GOT3 (cell line): ENCODE measurements at places on chromosomes 6 and 20.
A peak's percentile ranks its signal among the peaks of the same experiment; 100 is the strongest.

DNA sequence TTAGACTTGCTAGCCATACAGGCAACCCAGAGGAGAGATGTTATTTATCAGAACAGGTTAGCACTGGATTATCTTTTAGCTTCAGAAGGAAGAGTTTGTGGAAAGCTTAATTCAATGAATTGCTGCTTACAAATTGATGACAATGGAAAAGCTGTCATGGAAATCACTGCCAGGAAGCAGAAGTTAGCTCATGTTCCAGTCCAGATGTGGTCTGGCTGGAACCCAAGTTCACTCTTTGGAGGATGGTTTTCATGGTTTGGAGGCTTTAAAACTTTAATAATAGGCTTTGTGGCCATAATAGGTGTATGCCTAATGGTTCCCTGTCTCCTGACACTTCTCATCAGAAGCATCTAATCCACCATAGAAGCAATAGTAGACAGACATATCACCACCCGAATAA, 699.0 kb downstream of the PHF3 start:
- DNase-seq: no peak

DNA sequence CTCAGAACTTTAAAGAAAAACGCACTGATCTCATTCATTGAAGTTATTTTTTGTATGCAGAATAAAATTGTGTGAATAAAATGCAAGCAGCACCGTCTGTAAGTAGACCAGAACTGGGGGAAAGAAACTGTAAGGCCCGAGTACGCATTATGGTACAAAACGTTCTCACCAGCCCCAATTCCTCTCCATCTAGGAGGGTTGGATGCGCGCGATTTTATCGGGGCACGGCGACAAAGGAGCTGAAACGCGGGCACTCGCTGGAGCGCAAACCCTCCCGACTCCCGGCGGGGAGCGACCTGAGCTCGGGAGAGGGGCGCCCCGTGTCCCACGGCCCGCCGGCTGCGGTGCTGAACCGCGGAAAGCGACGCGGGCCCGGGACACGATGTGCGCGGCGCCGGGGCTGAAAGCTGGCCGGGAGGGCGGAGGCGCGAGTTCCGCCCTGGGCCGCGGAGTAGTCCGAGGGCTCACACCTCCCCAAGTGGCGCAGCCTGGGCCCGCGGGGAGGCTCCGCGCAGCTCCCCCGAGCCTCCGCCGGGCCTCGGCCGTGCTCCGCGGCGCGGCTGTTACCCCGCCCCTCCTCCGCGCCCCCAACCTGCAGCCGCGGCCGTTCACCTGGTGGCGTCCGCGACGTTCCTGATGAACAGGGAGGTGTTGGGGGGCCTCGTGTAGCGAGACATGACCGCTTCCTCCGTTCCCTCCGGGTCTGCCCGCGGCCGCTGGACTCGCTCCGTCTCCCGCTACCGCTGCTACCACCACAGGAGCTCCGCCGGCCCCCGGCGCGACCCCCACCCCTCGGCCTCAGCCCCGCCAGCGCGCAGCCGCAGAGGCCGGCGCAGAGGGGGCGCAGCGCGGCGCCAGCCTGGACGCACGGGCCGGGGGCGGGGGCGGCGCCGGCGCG, at the start of gene SRSF12:
TSS of gene SRSF12 (minus strand) at position 861 of the 898 bp plus-strand sequence. CDS start at position 677, 184 bp downstream.
- DNase-seq: peak; percentile 21

DNA sequence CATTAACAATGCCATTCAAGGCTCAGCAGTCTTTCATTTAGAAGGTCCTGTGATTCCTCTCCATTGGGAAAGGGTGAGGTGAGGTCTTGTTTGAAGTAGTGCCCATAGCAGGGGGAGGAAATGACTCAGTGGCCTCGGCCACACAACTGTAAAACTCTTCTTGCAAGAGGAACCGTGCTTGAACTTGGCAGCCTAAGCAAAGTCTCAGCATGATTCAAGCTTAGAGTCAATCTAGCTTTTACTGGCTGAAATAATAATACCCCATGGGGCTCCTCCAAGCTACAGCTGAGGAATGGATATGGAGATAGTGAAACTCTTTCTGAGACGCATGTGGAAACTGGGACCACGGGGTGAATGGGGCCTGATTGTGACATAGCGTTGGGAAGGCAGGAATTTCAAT, 428.2 kb downstream of the BMP2 start:
- DNase-seq: peak; percentile 59

DNA sequence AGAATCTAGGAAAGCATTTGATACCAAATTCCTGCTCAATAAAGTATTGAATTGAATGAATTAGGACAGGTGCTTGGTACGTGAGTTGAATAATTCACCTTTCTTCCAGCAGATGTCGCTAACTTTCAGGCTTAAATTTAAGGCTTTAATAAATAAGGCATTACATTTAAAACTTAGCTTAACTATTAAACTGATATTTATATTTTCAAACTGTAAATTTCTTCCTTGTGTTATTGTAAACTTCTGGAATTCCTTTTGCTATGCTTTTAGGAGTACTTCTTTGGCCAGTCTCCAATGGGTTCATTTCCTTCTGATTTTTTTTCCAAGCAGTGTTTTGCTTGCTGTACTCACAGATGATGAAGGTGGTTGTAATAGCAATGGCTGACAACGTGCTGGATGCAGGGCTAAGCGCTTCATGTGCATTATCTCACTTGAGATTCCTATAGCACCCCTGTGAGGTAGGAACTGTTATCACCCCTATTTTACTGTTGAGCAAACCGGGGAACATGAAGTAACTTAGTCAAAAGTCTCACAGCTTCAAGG, 71.3 kb upstream of the SLC2A12 start:
- DNase-seq: no peak

- no peak for DNase-seq
These were observed 253.1 kb downstream of the ADGB start for GRCh38 chr6:146851837-146852236.

GRCh38 chr6:33800248-33800969, 3.4 kb downstream of the MLN start:
- no peak for DNase-seq

GRCh38 chr20:51562027-51562331, 19.5 kb upstream of the NFATC2 start:
- DNase-seq: no peak

- DNase-seq: no peak
These were observed 167.2 kb upstream of the KCNG1 start for GRCh38 chr20:51189814-51190782.

- no peak for DNase-seq
These were observed 68.1 kb upstream of the TXNDC5 start for GRCh38 chr6:7978736-7979135.

GRCh38 chr20:47814632-47815415, 29.5 kb upstream of the SULF2 start:
- no peak for DNase-seq

DNA sequence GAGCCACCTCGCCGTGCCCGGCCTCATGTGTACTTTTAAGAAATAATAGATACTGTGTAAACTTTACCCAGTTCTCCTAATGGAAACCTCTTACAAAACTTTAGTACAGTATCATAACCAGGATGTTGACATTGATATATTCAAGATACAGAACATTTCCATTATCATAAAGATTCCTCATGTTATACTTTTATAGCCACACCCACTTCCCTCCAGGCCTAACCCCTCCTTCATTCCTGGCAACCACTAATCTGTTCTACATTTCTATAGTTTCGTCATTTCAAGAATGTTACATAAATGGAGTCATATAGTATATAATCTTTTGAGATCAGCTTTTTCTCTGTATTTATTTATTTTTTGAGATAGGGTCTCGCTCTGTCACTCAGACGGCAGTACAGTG, 52.6 kb upstream of the SALL4 start:
- no peak for DNase-seq

GRCh38 chr20:61520893-61521460, 268.9 kb downstream of the CDH4 start:
- DNase-seq: no peak

DNA sequence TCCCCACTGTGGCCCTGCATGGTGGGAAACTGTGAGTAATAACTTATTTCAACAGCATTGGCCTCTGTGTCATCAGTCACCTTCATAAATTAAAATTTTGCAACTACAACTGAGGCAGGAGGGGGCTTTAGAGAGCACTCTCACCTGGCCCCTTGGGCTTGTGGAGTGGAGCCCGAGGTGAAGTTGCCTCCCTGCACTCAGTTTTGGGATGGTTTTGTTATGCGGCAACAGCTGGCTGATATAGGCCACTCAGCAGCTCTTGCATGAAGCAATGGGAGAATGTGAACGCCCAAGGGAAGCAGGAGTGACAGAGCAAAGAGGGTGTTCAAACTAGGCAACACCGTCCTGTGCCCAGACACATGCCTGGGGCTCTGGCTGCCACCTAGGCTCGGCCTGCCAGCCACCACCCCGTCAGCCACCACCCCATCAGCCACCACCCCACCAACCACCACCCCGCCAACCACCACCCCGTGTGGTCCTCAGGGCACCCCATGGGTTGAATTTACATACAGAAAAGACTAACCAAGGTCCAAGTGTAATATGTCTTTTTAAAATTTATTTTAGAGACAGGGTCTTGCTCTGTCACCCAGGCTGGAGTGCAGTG, 4.3 kb upstream of the GFRA4 start:
- DNase-seq: no peak

DNA sequence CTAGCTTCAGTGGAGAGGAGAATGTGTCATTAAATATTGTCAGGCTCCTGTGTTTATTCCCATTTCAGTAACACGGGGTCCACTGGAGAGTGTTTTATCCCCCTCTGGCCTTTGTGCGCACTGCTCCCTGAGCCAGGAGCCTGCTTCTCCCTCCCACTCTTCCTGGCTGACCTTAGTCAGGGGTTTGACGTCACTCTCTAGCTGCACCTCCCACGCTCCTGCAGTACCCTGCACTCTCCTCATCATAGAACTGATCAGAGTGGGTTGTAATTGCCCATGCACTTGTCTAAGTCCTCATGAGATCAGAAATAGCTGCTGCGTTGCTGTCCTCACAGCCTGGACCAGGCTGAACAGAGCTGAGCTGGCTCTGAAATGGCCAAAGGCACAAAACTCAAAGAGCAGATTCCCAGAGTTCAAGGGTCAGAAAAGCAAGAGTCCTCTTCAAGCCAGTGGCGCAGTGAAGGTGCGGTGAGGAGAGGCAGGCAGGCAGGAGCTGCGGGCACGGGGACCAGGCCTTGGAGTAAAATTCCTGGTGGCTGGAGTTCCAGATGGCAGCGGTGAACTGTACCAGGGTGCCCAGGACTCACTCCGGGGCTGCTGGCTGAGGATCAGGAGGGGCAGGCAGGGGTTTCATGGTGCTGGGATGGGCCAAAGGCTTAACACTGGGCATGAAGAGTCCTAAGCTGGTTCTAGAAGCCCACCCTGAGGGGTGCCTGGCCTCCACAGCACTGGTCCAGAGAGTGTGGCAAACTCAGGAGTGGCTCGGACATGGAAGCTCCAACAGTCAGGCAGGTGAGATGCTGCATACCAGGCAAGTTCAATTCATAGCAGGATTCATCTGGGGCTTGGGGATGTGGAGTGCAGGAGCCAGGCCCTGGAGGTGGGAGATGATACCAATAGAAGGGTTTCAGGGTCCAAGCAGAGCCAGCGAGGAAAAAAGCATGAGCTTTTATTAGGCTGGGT, 170.9 kb downstream of the SCP2D1 start:
- no peak for DNase-seq

- DNase-seq: no peak
These were observed 8.5 kb upstream of the PBOV1 start for GRCh38 chr6:138226700-138227315.

DNA sequence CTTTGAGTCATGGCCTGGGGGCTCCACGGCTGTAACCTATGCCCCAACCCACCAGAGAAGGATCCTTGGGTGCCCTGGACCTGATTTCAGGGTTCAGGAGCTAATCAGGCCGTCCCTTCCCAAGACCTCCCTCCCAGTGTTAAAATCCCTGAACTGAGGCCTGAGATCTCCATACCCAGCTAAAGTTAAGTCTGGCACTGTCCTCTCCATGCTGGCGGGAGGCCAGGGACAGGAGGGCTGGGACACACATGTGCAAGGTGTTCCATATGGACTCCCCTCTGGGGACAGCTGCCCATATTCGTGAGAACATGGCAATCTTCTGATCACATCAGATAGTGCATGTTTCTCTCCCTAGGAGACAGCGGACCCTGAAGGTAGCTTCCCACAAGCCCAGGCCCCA, 11.5 kb upstream of the TREML4 start:
- DNase-seq: no peak

- DNase-seq: no peak
These were observed 801 bp upstream of the PPARD start for GRCh38 chr6:35341557-35341956.
